ENCODE measurements at places on chromosomes 7 and 10.

- no peak for DNase-seq
Measured at GRCh38 chr7:100706672-100707311, 871 bp downstream of the POP7 start.

- DNase-seq = no peak
Measured at GRCh38 chr10:43712821-43713584, 64.3 kb upstream of the ZNF32 start.

- no peak for DNase-seq
Measured at GRCh38 chr10:24324651-24325050, 115.7 kb downstream of the KIAA1217 start.

DNA sequence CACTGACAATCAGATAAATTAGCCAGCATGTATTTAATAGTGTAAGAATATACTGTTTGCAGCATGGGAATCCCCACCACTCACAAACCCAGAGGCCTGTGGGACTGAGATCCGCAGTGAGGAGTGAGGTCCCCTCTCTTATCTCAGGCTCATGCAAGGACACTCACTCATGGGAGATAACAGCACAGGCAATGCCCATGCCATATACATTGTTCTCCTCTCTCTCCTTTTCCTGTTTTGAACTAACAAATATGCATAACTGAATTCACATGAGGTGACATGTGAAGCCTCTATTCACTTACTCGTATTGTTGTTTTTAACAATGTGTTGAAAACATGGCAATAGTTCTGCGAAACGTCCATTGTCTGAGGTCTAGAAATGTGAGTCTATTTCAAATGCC lies 230.5 kb downstream of the ARHGAP21 start:
- DNase-seq = no peak

- DNase-seq = no peak
Measured at GRCh38 chr10:63525021-63525420, 3.8 kb downstream of the REEP3 start.

Data from T-helper 9 cell (primary cell).